8988T (cell line): ENCODE measurements at places on chromosomes 7 and 10.

GRCh38 chr10:26468700-26469099 lies 30.6 kb downstream of the APBB1IP start:
- no peak for DNase-seq

DNA sequence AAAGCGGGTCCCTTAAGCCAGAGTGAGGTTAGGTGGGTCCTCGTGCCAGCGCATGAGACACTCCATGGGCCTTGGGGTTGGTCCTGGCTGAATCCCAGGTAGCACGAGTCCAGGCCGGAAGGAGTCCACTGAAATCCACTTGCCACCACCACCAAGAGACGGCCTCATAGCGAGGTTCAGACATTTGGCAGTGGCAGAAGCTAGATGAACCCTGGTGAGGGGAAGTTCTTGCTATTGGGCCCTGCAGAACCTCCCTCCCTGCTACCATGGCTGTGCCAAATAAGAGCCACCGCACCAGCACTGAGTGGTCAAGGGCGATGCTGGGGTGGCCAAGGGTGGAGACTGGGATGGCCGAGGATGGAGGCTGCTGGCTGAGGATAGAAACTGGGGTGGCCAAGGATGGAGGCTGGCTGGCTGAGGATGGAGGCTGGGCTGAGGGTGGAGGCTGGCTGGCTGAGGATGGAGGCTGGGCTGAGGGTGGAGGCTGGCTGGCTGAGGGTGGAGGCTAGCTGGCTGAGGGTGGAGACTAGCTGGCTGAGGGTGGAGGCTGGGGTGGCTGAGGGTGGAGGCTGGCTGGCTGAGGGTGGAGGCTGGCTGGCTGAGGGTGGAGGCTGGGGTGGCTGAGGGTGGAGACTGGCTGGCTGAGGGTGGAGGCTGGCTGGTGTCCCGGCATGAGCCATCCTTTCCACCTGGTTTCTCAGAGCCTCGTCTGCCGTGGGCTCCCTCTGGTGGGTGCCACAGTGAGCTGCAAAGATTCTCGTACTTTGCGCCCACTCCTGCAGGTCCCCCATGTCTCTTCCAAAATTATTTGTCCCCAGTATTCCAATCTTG lies 88.2 kb downstream of the ELFN1 start:
- DNase-seq, result peak; percentile 27

- no peak for DNase-seq
Observed at GRCh38 chr10:75111907-75112679, 637 bp downstream of the SAMD8 start.

GRCh38 chr7:152674860-152675758 lies 832 bp downstream of the XRCC2 start:
- no peak for DNase-seq

DNA sequence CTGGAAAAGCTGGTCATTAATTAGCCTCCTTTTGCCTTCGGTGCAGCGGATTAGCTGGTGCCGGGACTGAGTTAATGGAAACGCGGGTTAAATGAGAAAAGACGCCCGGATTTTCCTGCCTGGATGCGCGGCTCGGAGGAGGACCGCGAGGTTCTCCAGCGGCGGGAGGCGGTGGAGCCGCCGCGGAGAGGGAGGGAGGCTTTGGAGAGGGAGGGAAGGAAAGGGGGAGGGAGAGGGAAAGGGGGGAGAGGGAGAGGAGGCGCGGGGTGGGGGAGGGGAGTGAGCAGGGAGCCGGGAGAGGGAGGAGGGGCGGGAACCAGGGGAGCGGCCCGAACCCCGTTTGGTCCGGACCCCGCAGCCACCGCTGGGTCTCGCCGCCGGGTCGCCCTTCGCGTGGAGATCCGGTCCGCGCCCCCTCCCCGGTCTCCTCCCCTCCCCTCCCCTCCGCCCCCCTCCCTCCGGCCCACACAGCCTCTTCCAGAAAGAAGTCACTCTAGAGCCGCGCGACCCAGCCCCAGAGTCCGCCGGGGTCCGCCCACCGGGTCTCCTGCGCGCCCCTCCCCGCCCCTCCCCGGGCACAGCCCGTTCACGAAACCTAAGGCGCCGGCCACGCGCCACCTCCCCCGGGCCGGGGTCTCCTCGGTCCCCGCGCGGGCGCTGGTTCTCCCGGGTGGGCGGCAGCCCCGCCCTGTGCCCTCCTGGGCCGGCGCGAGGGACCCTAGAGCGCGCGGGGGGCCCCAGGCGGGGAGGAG lies 347.5 kb downstream of the DNAJB6 start:
- no peak for DNase-seq
